ENCODE measurements at places on chromosomes 1 and 21.

DNA sequence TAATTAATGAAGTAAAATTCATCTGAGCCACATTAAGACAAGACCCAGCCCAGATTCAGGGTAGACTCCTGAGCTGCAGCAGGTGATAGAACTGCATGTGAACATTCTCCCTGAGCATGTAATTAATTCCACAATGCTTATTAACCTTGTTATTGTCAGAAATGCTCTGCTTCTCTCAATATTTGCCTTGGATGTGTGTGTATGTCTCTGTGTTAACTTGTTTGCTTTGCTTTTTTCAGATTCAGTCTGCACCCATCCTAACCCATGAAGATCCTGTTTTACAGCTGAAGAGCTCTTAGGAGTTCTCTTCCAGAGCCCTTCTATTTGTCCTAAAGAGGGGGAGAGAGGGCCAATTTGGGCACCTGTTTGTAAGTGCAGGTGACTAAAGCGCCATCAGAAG, 143.2 kb upstream of the BMP8A start:
- DNase-seq: no peak

GRCh38 chr1:233105225-233105624, 154.8 kb downstream of the NTPCR start:
- no peak for DNase-seq

DNA sequence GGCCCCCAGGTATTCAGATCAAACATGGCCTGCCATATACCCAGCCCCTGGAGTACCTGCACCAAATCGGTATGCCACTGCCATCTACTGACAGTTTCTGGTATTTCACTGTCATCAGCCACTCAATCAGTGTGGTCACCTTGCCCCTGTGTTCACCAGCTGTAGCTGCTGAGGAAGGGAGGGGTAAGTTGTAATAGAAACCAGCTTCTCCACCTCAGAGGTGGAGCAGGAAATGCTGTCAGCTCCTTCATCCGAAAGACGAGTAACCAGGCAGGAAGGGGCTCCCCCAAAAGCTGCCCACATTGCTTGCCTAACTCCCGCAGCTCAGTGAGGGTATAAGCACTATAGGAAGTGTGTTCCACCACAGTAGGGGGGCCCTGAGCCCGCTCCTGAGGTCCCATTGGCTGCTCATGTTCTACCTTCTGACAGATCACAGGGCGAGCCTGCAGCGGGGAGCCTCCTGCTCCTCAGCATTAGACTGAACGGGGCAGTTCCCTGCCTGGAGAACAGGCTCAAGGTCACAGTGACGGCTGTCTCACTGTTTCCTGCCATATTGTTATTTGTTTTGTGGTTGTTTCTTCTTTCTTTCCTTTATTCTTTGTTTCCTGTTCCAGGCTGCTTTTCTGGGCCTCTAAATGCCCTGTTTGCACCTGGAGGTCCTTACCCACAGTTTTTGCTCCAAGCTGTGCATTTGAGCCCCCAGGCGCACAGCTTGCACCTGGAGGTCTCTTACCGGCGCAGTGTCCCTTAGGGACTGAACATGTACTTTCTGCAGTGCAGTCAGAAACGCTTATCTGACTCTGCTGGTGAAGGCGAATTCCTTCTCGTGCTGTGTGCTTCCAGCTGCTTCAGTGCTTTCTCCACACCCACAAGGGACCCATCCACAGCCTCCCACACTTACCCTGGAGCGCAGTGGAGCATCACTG, 1638.3 kb downstream of the MRPL39 start:
- no peak for DNase-seq

- DNase-seq: no peak
These were observed 1.6 kb upstream of the IFNGR2 start for GRCh38 chr21:33401630-33401992.

- no peak for DNase-seq
These were observed 575.0 kb upstream of the CHRM3 start for GRCh38 chr1:238811211-238811879.

DNA sequence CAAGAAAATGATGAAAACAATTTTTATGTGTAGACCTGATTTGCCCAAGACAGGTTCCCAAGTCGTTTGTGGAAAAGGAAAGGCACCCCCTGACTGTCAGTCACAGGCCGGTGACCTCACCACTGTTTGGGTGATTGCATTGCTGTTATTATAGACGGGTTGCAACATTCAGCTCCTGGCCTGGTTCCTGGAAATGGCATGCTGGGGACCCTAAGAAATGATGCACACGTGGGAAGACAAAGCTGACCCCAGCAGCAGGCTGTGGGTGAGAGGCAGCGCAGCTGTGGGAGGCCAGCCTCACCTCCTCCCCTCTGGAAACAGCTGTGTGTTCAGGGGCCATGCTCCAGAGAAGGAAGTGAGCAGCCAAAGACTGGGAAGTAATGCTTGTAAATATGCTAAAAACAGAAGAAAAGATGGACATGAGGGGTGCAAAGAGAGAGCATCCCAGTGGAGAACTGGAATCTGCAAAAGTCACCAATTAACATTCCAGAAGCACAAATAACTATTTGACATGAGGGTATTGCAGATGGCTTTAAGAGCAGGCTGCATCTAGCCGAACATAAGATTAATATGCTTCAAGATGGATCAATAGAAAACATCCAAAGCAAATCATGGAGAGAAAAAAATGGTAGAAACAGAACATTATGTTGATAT, 23.4 kb upstream of the ABCG1 start:
- no peak for DNase-seq

DNA sequence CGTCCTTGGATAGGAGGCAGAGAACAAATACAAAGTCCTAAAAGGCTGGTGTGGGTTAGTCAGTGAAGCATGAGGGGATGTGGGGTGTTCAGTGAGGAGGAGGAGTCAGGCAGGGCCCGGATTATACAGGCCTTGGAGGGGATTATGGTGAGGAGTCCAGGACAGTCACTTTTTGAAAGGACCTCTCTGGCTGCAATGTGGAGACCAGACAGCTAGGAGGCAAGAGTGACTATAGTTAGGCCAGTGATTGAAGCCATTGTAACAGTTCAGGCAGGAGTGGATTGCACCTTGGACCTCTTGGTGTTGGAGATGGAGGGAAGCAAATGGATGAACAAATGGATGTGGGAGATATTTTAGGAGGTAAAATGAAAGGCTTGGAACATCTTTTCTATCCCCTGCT, 115.8 kb downstream of the C1orf94 start:
- DNase-seq: no peak

GRCh38 chr1:237873487-237874211, 17.1 kb downstream of the ZP4 start:
- DNase-seq: no peak

All from midbrain (tissue), 1 donor.